Suprapubic skin (tissue), 4 donors: ENCODE measurements at places on chromosomes 3 and 15. TPM values are rescaled to one million over a fixed set of nuclear protein-coding genes. Genes with fewer than 3 reads are reported as not detected.

NR2E3 gene
- total RNA-seq, result not detected

TMC3 gene
- total RNA-seq, result not detected

LOXL1 gene
- total RNA-seq, result 4.3 TPM

HHATL gene
- not detected for total RNA-seq
